Stimulated activated CD4-positive, alpha-beta T cell treated with anti-CD3 and anti-CD28 coated beads, Interleukin-1b, Interleukin-23, amount 100 ng/mL, for 24 hours (primary cell): ENCODE measurements at places on chromosomes 2 and 18.

DNA sequence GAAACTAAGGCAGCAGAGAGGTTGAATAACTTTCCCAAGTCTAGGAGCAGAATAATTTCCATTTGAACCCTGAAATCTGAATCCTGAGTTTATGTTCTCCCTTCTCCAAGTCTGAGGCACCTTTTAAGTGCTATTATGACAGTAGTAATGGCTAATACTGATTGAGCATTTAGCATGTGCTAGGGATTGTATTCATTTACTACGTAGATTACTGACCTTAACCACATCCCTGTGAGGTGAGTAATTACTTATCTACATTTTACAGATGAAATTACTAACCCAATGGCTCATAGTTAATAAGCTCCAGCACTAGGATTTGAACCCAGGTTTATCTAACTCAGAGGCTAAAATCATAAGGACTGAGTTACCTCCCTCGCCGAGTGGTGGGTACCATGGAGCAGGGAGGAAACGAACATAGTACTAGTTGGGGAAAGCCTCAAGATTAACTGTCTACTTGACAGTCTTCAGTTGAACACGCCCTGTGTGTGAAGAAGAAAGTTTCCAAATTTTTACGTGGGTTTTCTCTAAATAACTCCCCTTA lies 93.0 kb downstream of the MAPRE2 start:
- no peak for DNase-seq

- no peak for DNase-seq
Measured at GRCh38 chr2:215460682-215461382, 25.0 kb upstream of the FN1 start.

GRCh38 chr2:126679094-126679713 lies 23.2 kb downstream of the GYPC start:
- no peak for DNase-seq

- DNase-seq, result no peak
Measured at GRCh38 chr2:166891727-166892126, 3.4 kb downstream of the XIRP2 start.

DNA sequence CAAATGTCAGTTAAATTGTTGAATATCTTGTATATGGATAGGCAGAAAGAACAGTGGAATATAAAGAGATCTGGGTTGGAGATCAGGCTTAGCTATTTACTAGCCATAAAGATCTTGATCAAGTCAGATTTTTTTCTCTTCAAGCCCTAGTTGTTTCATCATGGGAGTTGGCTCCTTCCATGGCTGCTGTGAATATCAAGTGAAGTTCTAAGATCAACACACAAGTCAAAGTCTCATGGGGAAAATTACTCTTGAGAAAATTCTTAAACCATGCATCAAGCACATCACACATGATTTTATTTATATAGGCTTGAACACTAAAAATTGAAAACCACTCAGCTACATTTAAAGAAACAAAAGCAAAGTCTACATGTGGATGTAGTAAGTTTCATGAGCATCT lies 79.8 kb downstream of the C1D start:
- no peak for DNase-seq

- DNase-seq, result no peak
Measured at GRCh38 chr2:217977840-217978535, 24.8 kb downstream of the TNS1 start.

GRCh38 chr2:231308631-231309428 lies 86.7 kb upstream of the B3GNT7 start:
- no peak for DNase-seq

DNA sequence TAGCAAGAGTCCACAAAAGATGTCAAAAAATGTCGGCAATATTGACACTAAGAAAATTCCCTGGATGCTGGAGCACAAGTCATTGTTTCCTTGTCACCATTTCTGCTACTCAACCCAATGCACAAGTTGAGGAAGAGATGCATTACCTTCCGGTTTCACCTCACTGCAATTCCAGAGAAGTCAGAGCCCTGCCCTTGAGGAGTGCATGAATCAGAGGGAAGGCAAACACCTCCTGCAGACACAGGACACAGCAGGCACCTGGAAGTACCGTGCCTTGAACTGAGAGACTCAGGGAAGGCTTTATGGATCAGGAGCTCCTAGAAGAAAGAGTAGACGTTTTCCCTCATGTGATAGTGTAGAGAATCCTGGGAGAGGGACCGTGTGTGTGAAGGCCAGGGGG lies 62.7 kb upstream of the ARL4C start:
- DNase-seq, result no peak

- no peak for DNase-seq
Measured at GRCh38 chr18:40687399-40687798, 1267.6 kb upstream of the PIK3C3 start.

- no peak for DNase-seq
Measured at GRCh38 chr2:238264072-238264460, 24.2 kb upstream of the HES6 start.

GRCh38 chr2:45929674-45930395 lies 278.4 kb downstream of the PRKCE start:
- DNase-seq, result no peak

DNA sequence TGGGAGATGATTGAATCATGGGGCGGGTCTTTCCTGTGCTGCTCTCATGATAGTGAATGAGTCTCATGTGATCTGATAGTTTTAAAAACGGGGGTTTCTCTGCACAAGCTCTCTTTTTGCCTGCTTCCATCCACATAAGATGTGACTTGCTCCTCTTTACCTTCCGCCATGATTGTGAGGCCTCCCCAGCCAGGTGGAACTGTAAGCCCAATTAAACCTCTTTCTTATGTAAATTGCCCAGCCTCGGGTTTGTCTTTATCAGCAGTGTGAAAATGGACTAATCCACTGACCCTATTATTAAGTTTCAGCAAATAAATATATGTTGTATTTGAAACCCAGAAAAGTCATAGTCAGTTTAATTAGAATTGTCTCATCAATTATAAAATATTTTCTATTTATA lies 22.0 kb downstream of the IRS1 start:
- DNase-seq, result no peak

DNA sequence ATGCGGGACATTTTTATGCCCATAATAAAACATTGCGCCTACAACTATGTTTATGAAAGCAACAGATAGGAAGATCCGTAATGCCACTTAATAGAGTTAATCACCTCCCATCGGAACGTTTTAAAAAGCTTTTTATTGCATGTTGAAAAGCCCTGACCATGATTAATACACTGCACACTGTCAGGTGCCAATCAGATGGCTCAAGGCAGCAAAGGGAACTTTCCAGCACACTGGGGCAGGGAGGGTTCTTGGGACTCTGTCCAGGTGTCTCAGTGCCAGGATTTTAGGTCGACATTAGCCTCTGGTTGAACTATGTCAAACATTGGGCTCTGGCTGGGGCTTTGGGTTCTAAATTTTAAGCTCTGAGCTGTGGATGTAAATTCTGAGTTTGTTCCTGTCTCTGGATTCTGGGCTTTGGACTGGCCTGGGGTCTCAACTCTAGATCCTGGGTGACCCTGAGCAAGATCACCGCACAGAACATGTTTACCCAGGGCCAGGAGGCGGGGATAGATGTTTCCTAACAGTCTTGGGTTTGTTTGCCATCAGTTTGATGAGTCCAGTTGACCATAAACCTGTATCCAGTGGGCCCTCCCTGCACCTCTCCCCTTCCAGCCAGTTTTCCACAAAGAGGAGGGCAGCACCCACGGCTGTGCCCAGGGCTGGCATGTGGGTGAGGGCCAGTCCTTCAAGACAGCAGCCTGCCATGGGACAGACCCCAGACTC lies 262.7 kb downstream of the ATAD2B start:
- DNase-seq, result no peak

GRCh38 chr2:135454608-135455007 lies 76.4 kb downstream of the ZRANB3 start:
- DNase-seq, result no peak

GRCh38 chr2:126715111-126715510 lies 59.2 kb downstream of the GYPC start:
- DNase-seq, result no peak

- no peak for DNase-seq
Measured at GRCh38 chr18:72107647-72108383, 436.3 kb downstream of the CBLN2 start.

DNA sequence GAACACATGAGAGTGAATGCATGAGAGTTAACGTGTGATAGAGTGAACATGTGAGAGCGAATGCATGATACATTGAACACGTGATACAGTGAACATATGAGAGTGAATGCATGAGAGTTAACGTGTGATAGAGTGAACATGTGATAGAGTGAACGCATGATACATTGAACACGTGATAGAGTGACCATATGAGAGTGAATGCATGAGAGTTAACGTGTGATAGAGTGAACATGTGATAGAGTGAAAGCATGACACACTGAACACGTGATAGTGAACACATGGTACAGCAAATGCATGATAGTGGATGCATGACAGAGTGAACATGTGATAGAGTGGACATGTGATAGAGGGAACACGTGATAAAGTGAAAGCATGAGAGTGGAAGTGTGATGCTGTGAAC lies 517.9 kb downstream of the EIPR1 start:
- no peak for DNase-seq

DNA sequence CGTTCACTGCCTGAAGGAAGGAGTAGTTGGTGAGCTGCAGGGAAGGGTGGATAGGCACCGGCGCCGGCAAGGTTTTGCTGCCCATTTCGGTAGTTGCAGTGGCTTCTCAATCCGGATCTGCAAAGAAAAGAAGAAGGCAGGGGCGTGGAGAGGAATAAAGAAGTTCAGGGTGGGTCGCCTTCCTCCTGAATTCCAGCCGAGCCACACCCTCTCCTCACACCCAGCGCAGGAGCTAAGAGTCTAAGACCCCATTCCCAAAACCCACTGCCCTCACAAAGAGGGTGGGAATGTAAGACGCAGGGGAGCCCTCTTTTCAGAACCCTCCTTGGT lies 4.7 kb downstream of the OSR1 start:
- DNase-seq, result no peak

DNA sequence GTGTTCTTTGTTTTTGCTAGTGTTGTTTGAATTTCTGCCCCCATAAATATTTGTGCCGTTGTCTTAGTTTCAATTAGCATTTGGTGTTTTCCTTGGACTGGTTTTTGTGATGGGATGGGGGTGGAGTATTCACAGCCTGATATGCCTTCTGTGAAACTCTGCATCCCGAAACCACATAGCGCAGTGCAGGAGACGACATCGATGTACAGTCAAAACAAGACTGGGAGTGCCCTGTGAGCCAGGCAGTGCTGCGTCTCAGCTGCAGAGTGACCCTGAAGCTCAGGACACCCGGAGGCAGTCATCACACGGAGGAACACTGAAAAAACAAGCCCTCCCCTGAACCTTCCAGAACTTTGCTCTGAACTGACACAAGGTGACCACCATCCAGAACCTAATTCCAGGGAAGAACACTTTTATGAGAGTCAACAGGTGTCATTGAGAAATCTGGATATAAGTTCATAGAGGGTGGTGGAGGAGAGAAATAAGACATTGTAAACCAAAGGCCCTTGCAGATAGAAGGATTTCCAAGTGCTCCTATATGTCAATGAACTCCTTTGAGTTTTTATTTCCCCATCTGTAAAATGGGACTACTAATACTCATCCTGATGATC lies 61.2 kb upstream of the CABLES1 start:
- DNase-seq, result no peak

DNA sequence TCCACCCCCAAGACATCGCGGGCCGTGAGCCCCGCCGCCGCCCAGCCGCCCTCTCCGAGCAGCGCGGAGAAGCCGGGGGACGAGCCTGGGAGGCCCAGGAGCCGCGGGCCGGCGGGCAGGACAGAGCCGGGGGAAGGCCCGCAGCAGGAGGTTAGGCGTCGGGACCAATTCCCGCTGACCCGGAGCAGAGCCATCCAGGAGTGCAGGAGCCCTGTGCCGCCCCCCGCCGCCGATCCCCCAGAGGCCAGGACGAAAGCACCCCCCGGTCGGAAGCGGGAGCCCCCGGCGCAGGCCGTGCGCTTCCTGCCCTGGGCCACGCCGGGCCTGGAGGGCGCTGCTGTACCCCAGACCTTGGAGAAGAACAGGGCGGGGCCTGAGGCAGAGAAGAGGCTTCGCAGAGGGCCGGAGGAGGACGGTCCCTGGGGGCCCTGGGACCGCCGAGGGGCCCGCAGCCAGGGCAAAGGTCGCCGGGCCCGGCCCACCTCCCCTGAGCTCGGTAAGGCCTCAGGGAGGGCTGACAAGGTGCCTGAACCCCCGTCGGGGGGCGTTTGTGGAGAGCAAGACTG lies 14.2 kb downstream of the SPEG start:
- no peak for DNase-seq

DNA sequence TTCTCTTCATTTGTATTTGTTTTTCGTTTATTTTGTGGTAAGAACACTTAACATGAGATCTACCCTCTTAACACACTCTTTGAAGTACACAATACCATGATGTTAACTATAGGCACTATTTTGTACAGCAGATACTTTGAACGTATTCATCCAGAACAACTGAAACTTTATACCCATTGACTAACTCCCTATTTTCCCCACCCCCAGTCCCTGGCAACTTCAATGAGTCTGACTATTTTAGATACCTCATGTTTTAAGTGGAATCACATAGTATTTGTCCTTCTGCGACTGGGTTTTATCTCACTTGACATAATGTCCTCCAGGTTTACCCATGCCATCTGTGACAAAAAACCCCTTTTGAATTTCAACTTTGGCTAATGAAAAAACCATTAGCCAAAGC lies 356.3 kb upstream of the CDH20 start:
- DNase-seq, result no peak

GRCh38 chr2:233976690-233977294 lies 59.6 kb downstream of the TRPM8 start:
- DNase-seq, result no peak

- DNase-seq, result no peak
Measured at GRCh38 chr2:154470376-154470775, 228.1 kb upstream of the KCNJ3 start.

DNA sequence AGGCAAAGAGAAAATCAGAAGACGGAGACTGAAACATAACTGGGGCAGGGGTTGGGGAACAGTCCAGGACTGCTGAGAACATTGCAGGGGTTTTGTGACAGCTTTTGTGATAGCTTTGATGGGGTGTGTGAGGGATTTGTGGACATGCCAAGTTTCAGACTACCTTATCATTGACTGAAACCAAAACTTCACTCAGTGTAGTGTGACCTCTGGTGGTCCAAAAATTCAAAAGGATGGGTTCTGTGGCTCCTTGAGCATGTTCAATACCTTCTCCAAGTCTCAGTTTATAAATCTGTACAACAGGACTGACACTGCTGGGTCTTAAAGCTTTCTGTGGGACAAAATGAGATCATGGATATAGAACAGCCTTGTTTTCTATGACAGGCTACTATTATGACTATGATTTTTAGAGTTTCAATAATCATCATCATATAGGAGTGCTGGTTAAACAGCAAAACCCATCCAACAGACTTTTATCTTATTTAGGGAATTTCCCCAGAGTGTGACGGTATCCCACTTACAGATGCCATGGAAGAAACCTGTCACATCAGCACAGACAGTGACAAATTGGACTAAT lies 259.2 kb upstream of the SLC14A2 start:
- DNase-seq, result no peak

GRCh38 chr18:79493211-79493800 lies 97.6 kb downstream of the NFATC1 start:
- no peak for DNase-seq

- no peak for DNase-seq
Measured at GRCh38 chr2:95031726-95032116, 6.2 kb downstream of the MAL start.
